ENCODE measurements at places on chromosomes 6 and 20.

- no peak for DNase-seq
Observed at GRCh38 chr6:109820706-109821350, 129.7 kb downstream of the FIG4 start.

DNA sequence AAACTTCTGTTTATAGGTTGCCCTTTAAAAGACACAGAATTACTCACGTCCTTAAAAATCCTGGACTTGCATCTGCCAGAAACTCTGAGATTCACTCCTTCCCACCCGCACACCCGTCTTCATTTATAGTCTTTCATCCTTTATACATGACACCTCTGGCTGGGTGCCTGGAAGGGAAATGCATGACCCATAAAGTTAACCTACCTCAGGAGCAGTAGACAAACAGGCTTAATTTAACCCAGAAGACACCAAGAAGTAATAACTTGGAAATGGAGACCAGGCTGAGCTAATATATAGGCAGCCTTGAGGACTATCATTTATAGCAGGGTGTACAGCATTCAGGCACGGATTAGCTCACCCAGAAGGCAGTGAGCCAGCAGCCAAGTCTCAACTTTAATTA lies 429.0 kb upstream of the NRSN1 start:
- DNase-seq: peak; percentile 53

GRCh38 chr20:23652926-23653325 lies 15.2 kb upstream of the CST3 start:
- no peak for DNase-seq

GRCh38 chr6:3355011-3355357 lies 96.2 kb downstream of the PSMG4 start:
- DNase-seq: no peak

- DNase-seq: peak; percentile 84
Observed at GRCh38 chr6:136069119-136069518, 181.0 kb downstream of the MTFR2 start.

GRCh38 chr6:111823831-111824607 lies 49.2 kb downstream of the FYN start:
- peak; percentile 77 for DNase-seq

- no peak for DNase-seq
Observed at GRCh38 chr20:57821935-57822334, 112.1 kb upstream of the PMEPA1 start.

- no peak for DNase-seq
Observed at GRCh38 chr6:169677096-169677495, 24.7 kb downstream of the WDR27 start.

DNA sequence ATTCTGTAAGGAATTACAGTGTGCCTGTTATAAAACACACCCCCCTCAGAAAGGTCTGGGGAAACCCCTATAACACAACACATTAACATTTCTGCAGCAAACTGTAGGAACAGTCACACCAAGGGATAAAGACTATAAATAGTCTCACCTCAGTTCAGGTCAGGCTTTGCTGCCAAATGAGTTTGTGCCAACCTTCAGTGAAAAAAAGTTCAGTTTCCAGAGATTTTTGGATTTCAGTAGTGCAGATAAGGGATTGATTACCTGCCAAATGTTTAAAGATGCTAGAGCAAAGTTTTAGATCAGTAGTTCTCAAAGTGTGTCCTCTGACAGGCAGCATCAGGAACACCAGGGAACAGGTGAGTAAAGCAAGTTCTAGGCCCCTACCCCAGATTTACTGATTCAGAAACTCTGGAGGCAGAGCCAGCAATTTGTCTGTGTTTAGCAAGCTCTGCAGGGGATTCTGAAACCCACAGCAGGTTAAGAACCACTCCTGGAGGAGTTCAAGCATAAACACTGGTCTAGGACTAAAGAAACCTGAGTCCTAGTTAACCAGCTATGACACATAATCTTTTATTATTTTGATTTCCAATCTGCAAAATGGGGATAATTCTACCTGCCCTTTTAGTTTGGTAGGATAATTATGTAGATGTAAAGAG lies 111.0 kb downstream of the RCAN2 start:
- DNase-seq: no peak

- no peak for DNase-seq
Observed at GRCh38 chr6:170091000-170091638, 199.8 kb downstream of the DLL1 start.

DNA sequence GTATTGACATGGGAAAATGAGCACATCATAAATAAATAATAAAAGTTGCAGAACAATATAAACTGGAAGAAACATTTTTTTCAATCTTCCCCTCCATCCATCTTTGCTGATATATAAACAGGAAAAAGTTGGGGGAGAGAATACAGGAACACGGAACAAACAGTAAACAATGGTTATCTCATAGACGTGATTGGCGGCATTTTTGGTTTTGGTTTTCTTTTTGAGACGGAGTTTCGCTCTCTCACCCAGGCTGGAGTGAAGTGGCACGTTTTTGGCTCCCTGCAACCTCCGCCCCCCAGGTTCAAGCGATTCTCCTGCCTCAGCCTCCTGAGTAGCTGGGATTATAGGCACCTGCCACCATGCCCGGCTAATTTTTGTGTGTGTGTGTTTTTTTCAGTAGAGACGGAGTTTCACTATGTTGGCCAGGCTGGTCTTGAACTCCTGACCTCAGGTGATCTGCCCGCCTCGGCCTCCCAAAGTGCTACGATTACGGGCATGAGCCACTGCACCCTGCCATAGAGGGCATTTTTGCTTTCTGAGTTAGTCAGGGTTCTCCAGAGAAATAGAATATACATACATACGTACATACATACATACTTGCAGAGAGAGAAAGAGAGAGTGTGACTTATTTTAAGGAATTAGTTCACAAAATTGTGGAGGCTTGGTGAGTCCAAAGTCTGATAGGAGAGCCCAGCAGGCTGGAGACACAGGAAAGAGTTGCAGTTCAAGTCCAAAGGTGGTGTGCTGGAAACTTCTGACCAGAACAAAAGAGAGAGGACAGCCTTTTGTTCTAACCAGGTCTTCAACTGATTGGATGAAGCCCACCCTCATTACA lies 22.6 kb downstream of the GNL1 start:
- no peak for DNase-seq

DNA sequence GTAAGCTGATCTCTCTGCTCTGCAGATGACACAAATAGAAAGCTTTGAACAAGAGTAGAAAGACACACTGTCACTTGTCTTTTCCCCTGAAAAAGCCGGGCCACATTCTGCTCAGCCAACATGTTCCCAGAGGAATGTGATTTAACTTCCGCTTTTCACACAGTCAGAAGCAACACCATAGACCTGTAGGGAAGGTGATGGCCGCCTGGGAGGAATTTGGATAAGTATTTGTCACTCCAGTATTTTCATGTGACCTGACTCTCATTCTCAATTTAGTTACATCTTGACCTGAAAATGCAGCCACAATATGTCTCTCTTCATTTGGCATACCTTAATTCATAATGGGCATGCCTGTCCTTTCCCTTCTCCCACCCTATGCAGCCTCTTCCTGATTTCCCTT lies 2.0 kb upstream of the GRM1 start:
- no peak for DNase-seq

- DNase-seq: no peak
Observed at GRCh38 chr6:123105561-123105960, 109.5 kb downstream of the CLVS2 start.

GRCh38 chr6:40845553-40845952 lies 193.5 kb downstream of the UNC5CL start:
- DNase-seq: peak; percentile 55

DNA sequence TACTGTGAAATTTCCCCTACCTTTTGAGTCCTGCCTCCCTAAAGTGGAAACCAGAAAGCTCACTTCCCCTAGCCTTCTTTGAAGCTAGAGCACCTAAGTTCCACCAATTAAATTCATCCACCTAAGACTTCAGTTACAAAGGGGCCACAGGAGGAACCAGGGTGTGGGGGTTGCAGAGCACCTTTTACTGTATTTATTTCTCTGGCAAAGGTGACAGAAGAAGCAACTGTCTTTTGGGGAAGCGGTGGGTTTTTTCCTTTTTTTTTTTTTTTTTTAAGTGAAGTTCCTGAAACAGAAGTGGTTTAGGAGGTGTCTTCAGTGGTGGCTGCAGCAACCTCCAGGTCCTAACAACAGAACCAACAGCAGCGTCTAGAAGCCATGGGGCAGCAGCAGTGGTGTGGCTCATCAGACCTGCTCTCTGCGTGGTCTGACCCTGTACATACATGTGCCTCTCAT lies 13.1 kb downstream of the PSMB9 start:
- DNase-seq: no peak

GRCh38 chr6:110180228-110181008 lies at the start of gene CDC40:
Gene CDC40 (plus strand): TSS chr6:110180427. CDS start chr6:110180445, 18 bp downstream.
- DNase-seq: peak; percentile 78

DNA sequence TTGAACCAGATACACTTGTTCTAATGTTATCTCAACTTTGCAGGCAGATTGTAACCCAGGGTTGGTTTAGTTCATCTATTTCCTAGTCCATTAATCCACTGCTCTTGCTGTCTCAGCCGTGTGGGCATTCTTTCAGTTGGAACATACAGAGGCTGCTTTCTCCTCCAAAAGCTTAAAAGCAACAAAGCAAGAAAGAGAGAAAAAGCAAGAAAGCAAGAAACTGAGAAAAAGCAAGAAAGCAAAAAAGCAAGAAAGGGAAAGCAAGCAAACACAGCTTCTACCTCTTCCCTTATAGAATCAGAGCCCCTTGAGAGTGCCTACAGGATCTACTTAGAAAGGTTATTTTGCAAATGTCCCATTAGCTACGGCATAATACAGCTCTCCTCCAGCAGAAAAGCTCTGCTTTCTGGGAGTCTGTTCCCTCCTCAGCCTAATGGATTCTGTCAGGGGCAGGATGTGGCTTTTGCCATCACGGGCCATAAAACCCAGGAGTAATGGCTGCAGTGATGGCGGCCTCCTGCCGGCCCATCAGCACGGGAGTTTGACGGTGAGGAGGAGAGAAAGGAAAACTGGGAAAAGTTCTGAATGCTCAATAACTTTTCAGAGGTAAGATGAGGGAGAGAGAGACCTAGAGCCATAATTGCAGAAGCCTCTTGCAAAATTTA lies 156.8 kb upstream of the JARID2 start:
- DNase-seq: no peak

GRCh38 chr6:2266841-2267240 lies 21.4 kb upstream of the GMDS start:
- no peak for DNase-seq

- DNase-seq: no peak
Observed at GRCh38 chr6:25617997-25618396, 34.0 kb upstream of the SCGN start.

DNA sequence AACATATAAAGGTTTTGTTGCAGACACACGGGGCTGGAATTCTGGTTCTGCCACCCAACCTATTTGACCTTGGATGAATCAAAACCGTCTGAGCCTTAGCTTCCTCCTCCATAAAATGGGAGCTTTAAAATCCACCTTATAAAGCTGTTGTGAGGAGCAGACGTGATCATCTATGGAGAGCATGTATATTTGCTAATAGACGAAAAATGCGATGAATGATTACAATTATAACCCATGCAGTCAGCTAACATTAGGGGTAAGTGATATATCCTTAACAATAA lies 586 bp upstream of the NUP153 start:
- no peak for DNase-seq

DNA sequence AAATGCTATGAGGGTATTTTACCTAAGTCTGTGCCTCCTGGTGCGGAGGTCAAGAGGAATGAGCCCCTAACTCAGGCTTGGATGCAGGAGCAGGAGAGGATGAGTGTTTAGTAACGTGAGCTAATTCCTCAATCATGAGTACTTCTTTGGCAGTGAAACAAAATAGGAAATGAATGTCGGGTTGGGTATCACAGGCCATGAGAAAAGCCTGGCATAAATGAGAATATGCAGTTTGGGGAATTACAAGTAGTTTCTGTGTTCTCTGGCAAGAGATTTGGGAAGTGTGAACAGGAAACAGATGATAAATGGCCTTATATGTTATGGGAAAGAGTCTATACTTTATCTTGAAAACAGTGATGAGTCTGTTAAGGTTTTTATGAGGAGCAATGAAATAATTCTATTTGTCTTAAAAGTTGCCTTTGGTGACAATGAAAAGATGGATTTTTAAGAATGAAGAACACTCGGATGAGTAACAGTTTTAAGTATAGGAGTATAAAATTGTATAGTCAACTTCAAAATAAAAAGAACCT lies 59.0 kb upstream of the RNF146 start:
- peak; percentile 78 for DNase-seq

Measured in GM23248 (cell line).